NCI-H82 (cell line): ENCODE measurements at places on chromosomes 7 and 10.

DNA sequence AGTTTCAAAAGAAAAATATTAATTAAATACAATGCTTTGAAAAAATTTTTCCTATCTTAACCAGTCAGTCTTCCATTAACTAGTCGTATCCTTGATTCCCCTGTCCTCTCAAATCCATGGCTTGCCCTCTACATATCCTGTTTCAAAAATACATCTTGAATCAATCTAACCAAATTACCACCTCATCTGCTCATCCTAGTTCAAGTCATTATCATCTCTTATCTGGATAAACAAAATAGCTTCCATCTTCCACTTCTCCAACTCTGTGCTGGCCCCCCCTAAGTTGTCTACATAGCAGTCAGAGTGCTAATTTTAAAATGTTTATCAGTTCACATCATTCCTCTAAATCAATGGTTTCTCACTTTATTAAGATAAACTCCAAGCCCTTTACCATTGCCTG lies 125.4 kb downstream of the HBP1 start:
- no peak for DNase-seq

DNA sequence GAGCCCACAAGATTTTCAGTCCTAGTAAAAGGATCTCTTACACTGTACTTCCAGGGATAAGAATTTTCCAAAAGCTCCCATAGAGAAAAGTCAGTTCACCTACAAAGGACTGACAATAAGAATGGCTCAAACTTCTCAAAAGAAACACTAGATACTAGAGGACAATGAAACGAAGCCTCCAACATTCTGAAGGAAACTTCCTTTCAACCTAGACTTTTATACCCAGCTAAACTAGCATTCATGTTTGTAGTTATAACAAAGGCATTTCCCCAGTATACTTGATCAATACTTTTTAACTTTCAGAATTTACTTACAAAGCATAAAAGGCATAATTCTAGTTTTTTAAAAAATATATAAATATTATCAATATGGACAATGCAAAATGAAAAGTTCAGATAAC lies 41.0 kb upstream of the DNAAF5 start:
- DNase-seq, result no peak

GRCh38 chr10:131514454-131514853 lies 202.9 kb upstream of the TCERG1L start:
- no peak for DNase-seq

- DNase-seq, result no peak
Measured at GRCh38 chr10:13221572-13221971, 12.6 kb downstream of the UCMA start.

DNA sequence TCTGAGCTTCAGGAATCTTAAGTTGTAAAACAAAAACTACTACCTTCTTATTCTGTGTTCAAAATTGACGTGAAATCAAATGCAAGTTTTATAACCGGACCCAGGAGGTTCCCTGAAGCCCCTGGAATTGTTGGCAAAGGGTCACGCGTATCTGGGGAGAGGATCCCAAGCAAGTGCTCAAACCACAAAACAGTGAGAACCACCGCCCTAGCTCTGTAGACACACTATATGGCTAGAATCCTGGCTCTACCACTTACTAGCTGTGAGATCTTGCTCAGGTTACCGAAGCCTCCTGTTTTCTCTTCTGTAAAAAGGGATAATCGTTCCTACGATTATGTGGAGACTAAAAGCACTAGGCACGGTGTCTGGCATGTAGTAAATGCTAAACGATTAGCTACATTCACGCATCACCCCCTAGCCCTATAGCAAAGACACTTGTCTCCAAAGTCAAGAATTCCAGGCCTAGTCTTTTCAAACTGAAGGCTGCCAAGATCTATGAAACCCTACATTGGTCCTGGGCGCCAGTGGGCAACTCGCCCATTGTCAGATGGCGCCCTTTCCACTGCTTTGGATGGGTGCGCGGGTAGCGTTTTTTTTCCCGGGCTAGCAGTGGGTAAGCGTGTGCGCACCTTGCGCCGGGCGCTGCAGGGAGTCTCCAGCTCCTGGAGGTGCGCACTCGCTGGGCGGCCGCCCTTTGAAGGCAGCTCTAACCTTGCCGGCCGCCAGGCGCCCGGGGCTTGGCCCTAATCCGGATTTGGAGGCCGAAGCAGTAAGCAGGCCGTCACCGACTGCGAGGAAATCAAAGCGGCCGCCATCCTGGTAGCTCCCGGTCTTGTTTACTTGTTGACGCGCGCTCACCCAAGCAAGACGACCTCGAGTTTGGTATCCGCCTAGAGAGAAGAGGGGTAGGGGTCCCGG lies 11.6 kb upstream of the NKX2-3 start:
- peak; percentile 63 for DNase-seq

DNA sequence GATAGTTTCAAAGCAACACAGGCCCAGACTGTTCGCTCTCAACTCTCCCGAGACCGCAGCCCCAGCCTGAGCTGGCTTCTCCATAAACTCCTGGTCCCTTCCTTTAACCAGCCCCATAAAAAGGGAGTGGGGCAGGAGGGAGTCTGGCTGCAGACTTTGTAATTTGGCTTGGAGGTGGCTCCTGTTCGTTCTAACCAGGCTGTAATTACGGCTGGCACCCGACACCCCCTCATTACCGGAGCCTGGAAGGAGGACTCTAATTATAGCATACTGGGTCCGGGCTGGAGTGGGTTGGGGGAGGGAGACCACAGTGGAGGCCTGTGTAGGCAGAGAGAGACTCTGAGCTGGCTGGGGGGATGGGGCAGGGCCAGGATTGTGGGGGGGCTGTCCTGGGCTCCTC lies 49.7 kb downstream of the UNC5B start:
- no peak for DNase-seq

DNA sequence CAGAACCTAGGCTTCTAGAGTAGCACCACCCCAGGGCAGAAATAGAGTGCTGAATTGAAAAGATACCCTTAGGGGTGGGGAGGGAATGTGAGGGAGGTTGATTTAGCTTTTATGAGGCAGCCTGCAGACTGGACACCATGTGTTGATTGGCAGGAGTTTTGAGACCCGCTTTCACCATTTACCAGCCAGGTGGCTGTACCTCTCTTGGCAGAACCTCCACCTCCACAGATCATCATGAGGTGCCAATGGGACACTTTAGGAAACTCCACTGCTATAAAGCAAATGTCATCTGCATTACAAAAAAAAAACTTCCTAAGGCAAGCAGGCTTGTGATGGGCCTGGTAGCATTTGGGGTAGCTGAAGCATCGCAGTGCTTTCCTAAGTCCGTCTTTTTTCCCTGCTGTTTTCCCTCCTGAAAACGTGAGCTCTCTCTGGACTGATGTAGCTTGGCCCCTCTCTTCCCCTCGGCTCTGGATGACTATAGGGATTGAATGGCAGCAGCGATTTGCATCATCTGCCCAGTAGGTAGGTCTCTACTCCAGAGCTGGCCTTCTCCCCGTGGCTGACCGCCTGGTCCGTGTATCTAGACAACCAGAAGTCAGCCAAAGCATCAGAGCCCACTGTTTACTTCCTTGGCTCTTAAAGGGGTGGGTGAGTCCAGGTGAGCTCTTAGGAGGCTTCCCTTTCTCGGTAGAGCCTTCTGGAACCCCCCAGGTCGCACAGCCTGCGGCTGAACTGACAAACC lies 1.3 kb downstream of the PCBD1 start:
- no peak for DNase-seq

GRCh38 chr7:26328498-26329390 lies 37.1 kb downstream of the SNX10 start:
- DNase-seq, result no peak

- no peak for DNase-seq
Measured at GRCh38 chr10:84762754-84763394, 434.5 kb downstream of the CCSER2 start.
